ENCODE measurements at places on chromosomes 12 and 14.

GRCh38 chr12:13205809-13206559, 9.5 kb downstream of the EMP1 start:
- DNase-seq = peak; percentile 85

DNA sequence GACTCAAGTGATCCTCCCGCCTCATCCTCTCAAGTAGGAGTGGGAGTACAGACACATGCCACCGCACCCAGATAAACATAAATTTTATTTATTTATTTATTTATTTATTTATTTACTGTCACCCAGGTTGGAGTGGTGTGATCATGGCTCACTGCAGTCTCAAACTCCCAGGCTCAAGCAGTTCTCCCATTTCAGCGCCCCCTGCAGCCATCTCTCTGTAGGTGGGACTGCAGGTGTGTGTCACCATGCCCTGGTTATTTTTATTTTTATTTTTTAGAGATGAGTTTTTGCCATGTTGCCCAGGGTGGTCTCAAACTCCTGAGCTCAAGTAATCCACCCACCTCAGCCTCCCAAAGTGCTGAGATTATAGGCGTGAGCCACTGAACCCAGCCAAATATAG, 33.2 kb upstream of the KIF21A start:
- DNase-seq = no peak

DNA sequence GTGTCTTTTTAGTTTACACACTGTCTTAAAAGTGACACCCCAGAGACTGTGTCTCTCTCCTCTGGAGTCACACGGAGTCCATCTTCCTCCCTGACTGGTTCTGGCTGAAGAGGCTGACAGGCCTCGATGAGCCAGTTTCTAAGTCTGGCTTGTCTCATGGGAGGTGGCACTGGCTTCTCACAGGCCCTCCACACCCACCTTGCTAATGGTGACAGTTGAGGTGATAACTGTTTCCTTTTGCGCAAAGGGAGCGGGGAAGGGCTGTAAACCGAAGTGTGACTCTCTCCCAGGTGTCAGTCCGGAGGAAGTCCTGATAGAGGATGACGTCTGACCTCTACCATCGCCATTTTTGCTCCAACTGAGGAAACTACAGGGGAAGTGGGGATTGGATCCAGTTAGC, 30.2 kb downstream of the KCTD10 start:
- no peak for DNase-seq

DNA sequence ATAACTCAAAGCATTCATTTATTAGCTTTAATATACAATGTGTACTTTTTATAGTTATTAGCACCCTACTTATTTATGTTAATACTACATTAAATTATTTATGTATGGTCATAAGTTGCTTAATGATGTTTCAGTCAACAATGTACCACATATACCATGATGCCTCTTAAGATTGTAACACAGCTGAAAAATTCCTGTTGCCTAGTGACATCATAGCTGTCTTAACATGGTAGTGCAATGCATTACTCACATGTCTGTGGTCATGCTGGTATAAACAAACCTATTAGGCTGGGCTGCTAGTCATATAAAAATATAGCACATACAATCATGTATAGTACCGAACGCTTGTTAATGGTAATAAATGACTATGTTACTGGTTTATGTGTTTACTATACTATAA, 120.4 kb downstream of the ANO6 start:
- no peak for DNase-seq

DNA sequence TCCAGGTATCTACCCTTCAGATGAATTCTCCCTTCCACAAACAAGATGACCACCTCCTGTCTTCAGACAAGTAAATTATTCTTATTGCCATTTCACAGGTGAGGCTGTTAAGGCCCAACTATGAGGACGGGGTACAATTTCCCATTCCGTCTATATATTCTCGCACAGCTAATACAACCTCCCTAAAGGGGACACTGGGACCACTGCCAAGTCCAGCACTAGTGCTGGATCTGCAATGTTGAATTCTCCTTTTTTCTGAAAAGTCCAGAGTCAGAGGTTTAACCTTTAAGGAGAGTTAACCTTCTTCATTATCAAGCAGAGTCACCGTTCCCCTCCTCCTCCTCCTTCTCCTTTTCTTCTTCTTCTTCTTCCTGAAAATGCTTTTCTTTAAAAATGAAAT, 130.4 kb upstream of the PARP11 start:
- DNase-seq = no peak

DNA sequence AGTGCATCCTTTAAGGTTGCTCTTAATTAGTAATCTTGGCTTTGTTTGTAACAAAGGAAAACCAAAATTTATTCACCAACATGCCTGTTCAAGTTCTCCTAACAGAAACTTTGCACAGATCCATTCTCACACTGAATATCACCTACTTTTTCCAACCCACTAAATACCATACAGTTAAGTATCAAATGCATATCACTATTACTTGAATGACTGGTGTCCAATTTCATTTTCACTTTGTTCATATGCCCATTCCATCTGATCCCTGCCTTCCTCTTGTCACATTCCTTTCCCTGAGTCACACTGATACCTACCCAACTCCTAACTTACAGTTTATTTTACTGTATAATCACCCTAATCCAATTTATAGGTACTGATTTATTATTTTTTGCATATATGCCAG, 286.4 kb downstream of the NELL2 start:
- no peak for DNase-seq

DNA sequence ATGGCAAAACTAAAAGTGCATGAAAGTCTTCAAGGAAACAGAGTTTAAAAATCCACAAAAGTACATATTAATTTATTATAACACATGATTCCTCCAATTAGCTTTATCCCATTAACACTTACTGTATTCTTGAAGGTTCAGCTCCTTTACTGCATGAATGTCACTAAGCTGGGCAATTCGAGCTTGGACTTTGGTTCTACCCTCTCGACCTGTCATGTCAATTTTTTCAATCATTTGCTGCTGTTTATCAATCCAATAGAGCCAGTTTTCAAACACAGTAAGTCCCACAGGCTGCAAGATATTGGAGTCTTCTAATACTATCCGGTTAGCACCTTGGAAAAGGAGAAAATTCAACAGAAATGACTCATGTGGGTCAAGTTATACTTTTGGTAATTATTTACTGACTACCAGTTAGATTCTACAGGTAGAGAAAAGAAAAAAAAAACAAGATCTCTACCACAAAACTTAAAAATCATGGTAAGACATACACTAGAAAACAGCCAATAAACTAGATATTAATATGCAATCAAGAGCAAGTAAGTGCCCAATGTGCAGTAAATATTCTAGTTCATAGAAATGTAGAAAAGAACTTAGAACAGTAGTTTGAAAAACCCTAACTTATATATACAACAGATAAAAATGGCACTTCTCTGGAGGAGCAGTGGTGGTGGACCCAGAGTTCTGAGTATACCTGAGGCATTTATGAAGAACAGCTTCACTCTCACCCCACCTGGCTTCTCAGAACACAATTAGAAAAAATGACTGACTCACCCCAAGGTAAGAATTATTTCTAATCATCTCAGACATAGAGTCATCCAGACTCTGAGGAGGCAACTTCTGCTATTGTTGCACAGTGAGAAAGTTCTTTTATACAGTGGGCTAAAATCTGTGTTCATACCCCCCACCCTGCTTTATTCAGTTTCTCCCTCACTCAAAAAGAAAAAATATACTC, 67.7 kb downstream of the BCL2L14 start:
- DNase-seq = no peak

DNA sequence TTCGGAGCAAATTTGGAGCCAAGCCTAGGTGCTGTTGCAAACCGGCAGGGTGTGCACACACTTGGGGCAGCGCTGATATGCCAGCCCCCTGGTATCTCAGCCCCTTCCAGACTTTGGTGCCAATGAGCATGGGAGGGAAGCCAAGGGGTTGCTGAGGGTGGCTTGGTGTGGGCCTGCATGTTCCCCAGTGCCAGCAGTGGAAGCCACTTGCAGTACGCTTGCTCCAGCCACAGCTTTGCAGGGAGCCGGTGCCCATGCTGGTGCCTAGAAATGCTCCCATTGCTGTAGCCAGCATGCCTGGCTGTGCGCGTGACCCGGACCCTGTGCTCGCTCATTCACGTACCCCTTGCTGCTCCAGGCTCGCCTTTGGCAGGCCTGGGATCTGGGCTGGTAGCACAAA, 67.1 kb upstream of the DNM1L start:
- no peak for DNase-seq

- no peak for DNase-seq
Measured at GRCh38 chr14:81682701-81683100, 149.0 kb upstream of the SEL1L start.

- no peak for DNase-seq
Measured at GRCh38 chr12:22670762-22671161, 45.8 kb downstream of the ETNK1 start.

- DNase-seq = no peak
Measured at GRCh38 chr14:69695322-69696203, 71.4 kb upstream of the SRSF5 start.

- peak; percentile 45 for DNase-seq
Measured at GRCh38 chr12:132788375-132789098, 26.9 kb upstream of the ANKLE2 start.

GRCh38 chr14:61531465-61532122, 163.7 kb upstream of the HIF1A start:
- no peak for DNase-seq

DNA sequence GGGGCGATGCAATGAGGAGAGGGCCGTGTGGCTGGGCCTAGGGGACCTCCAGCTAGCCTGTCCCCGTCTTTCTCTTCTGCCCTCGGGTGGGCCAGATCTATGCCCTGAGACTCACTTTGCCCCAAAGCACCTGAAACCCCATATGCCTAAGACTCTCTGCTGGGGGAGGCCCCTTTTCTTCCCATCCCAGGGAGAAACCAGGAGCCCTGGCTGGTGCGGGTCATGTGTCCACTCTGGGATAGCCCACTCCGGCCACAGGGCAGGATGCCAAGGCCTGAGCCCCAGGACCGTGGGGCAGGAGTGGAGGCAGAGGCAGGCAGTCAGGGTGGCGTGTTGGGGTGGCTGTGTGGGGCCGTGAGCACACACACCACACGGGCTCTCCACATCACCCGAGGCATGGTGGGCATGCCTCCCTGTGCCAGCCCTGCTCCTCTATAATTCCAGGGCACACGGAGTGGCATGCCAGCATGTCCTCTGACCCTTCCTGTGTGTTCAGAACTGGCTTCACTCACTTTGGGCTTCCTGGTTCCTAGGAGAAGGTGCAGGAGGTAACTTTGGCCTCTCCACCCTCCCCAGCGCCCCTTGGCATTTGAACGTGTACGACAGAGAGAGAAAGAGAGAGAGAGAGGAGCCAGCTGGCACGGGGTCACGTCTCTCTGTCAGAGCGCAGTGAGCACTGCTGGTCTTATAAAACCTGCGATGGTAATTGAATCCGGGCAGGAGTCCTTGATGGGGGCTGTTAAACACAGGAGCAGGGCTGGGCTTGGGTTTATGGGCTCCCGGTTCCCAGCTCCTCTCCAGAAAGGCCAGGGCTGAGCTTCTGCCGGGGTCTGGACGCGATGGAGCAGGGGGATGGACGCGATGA, 144.2 kb downstream of the KIF26A start:
- DNase-seq = no peak

- DNase-seq = no peak
Measured at GRCh38 chr14:51684760-51685159, 33.0 kb downstream of the FRMD6 start.

DNA sequence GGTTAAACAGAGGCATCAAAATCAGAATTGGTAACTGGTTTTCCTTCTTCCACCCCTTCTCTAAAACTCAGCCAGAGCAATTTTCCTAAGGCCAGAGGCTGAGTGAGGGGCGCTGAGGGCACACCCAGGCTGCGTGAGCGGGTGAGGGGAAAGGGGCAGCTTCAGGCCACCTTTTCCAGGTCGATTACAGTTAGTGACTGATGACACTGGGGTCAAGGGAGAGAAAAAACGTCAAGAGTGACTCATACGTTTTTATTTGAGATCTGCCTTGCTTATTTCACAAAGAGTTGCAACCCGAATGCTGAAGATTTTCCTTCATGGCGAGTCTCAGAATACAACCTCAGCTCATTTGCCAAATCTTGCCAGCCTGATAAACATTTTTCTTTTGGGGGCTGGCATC, 46.7 kb upstream of the EVL start:
- DNase-seq = no peak

GRCh38 chr12:9719790-9720189, 13.1 kb downstream of the CLECL1 start:
- no peak for DNase-seq

- DNase-seq = no peak
Measured at GRCh38 chr12:105611340-105611739, 280.8 kb downstream of the C12orf75 start.

DNA sequence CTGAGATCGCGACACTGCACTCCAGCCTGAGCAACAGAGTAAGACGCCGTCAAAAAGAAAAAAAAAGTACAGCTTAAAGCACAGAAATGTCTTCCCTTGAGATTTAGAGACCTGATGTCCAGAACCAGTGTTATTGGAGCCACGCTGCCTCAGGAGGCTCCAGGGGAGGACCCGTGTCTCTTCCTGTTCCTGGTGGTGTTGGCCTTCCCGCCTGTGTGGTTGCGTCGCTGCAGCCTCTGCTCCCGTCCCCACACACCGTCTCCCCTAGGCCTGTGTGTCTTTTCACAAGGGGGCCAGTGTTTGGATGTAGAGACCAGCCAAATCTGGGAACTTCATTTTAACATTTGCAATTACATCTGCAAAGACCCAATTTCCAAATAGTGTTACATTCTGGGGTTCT, 8.6 kb upstream of the FBRSL1 start:
- DNase-seq = no peak

GRCh38 chr12:13472690-13473089, 276.2 kb downstream of the EMP1 start:
- DNase-seq = no peak

DNA sequence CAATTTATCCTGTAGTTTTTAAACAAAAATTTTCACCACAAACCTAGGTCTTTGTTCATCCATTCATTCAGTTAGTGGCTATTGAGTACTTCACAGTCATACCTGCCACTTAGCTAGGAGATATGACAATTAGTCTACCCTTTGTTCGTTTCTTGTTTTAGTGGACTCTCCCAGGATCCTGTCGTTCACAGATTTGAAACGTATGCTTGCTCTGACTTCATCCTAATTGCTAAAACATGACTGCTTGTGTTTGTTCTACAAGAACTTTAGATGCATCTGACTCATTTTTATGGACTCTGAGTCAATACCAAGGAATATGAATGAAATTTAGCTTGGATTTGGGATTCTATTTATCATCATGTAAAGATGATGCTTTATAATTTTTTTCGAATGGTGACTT, 69.5 kb downstream of the TBC1D30 start:
- DNase-seq = peak; percentile 56

Measured in hepatic stellate cell (primary cell).